ENCODE measurements at places on chromosomes 11 and 22.

- no peak for DNase-seq
Measured at GRCh38 chr11:65906602-65907001, 6.4 kb upstream of the FOSL1 start.

DNA sequence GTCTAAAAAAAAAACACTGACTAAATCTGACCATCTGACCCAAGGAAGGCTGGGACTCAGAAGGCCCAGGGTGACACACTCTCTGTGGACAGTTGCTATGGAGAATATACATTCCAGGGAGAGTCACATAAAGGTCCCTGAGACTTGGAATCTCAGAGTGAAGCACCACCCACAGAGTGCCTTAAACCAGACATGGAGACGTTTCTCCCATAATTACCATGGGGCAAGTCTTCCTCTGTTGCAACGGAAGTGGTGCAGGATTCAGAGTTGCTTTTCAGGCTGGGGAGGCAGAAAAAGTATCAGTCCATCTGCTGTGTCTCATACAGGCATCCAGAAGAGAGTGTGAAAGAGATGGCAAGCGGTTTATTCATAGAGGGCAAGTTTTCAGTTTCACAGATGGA is 58.7 kb upstream of the SLN start:
- peak; percentile 60 for DNase-seq

- no peak for DNase-seq
Measured at GRCh38 chr11:2445746-2446551, 1.1 kb downstream of the KCNQ1 start.

- DNase-seq: no peak
Measured at GRCh38 chr11:88744140-88744539, 321.6 kb downstream of the GRM5 start.

GRCh38 chr11:111977146-111978027 is 40.2 kb downstream of the DIXDC1 start:
- no peak for DNase-seq

DNA sequence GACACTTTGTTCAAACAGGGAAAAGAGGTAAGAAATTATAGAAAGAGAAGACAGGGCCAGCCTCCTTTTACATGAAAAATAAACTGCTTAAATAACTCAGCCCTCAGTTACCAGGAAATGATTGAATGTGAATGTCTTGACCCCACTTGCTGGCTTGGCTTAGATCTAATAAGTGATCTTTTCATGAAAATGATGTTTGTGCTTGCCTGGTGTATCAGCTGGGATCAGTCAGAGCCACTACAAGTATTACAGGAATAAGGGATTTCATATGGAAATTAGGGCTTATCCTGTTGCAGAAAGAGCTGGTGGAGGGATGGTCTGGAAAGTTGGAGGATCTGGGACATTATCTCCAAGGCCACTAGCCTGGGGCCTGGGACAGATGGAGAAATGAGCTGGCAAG is 51.8 kb downstream of the COMMD9 start:
- no peak for DNase-seq

DNA sequence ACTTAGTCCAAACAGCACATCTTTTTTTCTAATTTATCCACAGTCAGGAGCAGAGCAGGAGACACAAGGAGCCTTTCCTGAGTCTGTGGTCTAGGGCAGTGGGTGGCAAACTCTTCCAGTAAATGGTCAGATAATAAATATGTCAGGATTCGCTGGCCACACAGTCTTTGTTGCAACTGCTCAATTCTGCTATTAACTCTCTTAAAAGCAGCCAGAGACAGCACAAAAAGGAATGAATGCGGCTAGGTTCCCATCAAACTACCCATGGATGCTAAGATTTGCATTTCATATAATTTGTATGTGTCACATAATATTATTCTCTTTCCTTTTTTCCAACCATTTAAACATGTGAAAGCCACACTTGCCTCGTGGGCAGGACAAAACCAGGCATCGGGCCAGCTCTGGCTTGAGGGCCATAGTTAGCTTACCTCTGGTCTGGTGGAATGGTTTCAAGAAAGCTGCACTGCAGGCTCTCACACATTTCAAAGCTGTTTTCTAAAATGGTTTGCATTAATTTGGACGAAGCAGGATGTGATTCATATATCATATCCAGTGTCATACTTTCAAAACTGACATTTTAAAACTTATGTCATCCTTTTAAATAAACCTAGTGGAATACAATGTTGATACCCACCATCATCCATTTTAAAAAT is 64.7 kb upstream of the CD5 start:
- DNase-seq: peak; percentile 6

GRCh38 chr11:10640308-10640707 is 53.2 kb downstream of the IRAG1 start:
- no peak for DNase-seq

DNA sequence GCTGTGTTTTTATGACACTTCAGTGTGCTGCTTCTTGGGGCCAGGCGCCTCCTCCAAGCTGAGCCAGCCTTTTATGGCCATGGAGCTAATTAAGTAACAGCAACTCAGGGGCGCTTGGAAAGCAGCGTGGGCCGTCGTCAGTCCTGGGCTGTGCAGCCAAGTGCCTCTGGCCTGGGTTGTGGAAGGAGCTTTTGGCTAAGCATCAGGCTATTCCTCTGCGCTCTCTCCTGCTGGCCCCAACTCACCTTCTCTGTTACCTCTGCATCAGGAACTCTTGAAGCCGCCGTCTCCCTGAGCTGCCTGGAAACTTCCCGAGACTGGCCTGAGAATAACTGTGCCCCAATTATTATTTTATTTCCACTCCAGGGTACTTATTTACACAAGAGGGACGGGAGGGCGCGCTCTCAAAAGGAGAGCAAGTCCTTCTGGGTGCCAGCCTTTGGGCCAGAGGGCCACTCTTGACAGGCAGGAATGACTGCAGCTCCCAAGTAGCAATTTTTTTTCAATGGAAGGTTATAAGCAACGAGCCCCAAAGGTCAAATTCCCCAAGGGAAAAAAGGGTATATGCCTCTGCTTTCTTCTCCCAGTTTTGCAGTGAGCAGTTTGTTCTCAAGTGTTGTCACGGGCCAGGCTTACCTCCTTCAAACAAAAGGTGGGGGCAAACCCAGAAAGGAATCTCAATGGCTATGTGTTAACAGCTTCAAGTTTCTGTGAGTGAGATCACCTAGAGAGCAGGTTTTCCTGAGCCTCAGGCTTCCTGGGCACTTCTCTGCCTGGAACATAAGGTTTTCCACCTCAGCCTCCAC is 38.5 kb upstream of the NAV2 start:
- no peak for DNase-seq

DNA sequence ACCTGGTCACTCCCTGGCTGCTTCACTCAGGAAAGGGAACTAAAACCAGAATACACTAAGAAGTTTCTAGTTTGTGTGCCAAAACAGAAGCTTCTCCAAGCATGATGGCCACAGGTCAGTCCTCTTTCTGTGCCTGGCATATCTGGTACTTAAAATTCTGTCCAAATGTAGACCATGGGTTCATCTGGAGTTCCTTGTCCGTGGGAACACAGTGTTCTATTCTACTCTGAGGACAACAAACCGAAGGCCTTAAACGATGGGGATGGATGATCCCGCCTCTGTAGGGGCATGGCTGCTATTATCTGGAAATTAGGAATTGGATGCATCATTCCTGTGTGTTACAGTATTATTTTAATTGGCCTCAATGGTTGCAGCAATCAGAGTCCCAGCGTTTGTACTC is 6.1 kb upstream of the DLAT start:
- DNase-seq: no peak

GRCh38 chr11:36365907-36366306 is 69.8 kb downstream of the PRR5L start:
- DNase-seq: no peak

Measured in A172 (cell line).